KBM-7 (cell line): ENCODE measurements at places on chromosomes 12 and 14.
A peak's percentile ranks its signal among the peaks of the same experiment; 100 is the strongest.

DNA sequence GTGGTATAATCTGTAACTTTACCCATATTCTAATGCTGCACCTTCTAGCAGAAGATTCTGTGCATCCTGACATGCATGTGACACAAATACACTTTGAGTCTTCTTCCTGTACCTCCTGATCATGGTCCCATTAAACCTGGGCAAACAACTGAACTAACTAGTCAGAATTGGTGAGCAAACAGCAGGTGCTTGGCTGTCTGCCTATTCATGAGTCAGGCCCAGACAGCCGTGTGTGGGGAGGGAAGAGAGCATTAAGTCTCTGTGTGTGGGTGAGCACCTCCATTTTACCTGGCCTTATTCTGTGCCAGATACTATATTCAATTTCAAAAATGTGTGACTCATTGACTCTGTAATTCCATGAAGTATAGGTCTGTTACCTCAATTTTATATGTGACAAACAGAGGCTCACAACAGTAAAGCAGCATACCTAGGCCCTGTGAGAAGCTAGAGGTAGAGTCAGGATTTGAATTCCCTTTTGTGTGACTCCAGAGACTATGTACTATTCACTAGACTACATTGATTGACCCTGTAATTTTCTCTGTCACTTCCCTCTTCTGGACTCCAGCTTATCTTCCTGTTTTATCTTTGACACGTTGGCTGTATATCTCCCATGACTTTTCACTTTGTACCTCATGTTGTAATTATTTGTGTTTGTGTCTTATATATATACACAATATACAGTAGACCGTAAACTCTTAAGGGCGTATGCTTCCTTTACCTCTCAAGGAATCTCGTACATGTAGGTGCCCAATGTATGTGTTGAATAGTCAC, 32.2 kb downstream of the SUSD6 start:
- peak; percentile 57 for DNase-seq

- DNase-seq = no peak
These were observed 768.2 kb upstream of the ALG10B start for GRCh38 chr12:37548266-37548805.

GRCh38 chr14:68788275-68788995, 4.4 kb downstream of the ZFP36L1 start:
- no peak for DNase-seq

- peak; percentile 67 for DNase-seq
These were observed 81.8 kb downstream of the EMP1 start for GRCh38 chr12:13278249-13278787.

DNA sequence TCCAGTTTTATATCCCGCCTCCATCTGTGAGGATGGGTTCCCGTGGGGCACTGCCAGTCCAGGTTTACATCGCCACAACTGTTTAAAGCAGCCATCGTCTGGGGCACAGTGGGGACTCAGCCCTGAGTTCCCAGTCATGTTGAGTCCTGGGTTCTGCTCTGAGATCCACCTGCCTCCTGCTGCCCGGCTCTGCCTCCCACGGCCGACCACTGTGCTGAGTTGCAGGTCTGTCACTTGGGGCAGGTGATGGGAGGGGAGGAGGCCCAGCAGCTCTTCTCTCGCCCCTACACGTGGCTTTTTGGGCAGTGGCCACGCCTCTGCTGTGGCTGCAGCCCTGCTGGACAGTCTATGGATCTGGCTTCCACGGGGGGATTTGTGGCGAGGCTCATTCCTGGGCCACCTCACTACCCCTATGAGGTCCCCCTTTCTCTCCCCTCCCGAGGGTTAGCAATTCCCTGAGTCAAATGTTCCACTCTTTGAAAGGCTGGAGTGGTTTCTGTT, 143.0 kb downstream of the ADGRD1 start:
- DNase-seq = no peak

DNA sequence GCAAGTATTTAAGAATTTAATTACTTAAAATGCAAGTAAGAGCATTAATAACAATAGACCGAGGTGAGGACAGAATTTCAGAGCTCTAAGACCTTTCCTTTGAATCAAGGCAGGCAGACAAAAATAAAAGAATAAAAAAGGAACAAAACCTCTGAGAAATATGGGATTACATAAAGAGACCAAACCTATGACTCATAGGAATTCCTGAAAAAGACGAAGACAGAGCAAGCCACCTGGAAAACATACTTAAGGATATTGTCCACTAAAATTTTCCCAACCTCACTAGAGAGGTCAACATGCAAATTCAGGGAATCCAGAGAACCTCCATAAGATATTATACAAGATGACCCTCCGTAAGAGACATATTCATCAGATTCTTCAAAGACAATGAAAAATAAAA, 325.1 kb downstream of the AEBP2 start:
- no peak for DNase-seq

DNA sequence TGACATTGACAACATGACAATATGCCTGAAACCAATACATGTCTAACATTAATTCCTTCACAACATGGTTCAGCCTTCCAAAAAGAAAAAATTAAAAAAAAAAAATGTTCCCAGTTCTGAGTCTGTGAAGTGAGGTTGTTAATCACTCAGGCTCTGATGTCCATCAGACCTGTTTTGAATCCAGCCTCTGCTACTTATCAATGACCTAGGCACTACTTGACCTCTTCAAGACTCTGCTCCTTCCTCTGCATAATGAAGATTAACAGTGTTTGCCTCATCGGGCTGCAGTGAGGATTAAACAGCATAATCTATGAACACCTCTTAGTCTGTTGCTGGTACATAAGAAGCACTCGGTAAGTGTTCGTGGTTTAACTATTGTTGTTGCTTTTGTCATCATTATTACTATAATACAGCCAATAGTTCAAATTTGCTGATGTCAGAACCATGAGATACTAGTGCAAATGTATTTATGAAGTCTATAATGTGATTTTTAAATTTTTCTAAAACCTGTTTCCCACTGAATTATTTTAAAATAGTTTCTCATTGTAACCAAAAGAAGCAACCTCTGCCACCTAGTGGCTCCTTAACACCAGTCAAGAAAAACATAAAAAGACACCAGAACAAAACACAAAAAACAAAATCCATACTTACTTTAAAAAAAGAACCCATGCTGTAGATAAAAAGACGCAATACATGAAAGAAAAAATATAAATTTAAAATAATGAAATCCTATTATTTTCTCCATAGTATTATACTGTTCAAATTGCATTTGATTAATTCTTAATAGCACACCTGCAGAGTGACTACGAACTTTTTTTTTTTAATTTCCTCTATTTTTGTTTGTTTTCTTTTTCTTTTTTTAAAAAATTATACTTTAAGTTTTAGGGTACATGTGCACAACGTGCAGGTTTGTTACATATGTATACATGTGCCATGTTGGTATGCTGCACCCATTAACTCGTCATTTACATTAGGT, 20.3 kb upstream of the TMX1 start:
- DNase-seq = peak; percentile 45

DNA sequence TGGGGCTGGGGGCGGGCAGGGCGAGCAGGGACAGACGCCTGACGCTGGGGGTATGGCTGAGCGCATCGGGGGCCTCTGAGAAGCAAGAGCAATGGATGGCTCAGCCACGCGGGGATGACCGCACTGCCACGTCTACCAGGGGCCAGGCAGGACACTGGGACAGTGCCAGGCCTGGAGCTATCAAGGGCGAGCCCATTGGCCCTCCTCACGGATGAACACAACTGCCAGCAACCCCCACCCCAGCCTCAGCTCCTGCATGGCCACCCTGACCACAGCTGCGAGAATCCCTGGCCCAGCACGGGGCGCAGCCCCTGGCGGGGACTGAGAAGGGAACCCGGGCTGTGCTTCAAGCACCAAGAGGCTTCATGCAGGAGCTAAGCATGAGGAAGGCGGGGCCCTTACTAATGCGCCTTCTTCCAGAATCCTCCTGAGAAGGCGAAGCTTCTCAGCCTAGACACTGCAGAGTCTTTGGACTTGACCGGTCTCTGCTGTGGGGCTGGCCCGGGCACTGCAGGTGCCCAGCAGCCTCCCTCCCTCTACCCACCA, 9.5 kb downstream of the ARL6IP4 start:
- DNase-seq = no peak

DNA sequence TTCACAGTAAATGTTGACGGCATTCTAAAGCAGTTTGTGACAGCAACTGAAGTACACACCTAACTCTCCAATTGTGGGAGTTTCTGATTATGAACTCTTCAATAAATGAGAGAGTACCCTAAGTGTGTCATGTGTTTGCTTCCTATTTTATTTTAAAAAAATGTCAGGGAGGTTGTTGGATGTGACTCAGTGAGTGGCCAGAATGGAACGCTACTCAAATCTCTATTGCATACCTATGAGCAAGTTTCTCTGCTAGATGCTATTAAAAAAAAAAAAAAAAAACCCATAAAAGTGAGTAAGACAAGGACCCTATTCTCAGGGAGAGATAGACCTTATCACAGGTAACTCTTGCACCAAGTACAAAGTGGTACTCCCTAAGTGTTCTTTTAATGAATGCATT, 256.6 kb downstream of the BTG1 start:
- DNase-seq = no peak

DNA sequence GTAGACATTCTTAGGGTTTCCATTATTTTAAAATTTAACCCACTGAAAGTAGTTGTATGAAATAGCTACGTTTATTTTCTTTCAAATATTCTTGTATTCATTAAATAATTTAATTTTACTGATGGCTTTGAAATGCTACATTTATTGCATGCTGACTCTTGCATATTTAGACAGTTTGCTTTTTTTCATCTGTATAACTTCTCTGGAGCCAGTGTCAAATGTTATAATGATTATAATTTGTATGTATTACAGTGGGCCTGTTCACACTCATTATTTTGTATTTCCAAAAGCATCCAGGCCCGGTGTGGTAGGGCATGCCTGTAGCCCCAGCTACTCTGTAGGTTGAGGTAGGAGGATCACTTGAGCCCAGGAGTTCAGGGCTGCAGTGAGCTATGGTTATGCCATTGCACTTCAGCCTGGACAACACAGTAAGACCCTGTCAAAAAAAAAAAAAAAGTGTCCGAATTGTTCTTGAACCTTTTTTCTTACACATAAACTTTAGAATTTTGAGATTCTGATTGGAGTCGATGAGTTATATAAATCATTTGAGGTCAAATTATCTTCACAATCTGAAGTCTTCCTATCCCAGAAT, 905 bp downstream of the ZNF84 start:
- DNase-seq = peak; percentile 28

DNA sequence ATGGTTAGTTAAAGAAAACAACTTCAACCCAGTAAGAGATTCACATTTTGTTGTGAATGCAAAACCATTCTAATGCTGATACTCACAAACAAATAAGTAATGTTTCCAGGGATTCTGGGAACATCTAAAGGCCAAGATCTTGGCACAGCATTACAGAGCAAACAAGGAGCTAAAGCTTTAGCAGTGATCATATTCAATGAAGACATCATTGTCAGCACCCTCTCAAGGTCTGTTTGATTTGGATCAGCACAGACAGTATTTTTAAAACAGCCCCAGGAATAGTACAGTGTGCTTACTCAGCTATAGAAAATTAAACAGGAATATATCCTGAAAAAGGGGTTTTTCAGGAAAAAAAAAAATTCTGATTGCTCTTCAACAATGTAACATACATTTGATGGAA, 71.4 kb downstream of the TMEM260 start:
- DNase-seq = no peak

DNA sequence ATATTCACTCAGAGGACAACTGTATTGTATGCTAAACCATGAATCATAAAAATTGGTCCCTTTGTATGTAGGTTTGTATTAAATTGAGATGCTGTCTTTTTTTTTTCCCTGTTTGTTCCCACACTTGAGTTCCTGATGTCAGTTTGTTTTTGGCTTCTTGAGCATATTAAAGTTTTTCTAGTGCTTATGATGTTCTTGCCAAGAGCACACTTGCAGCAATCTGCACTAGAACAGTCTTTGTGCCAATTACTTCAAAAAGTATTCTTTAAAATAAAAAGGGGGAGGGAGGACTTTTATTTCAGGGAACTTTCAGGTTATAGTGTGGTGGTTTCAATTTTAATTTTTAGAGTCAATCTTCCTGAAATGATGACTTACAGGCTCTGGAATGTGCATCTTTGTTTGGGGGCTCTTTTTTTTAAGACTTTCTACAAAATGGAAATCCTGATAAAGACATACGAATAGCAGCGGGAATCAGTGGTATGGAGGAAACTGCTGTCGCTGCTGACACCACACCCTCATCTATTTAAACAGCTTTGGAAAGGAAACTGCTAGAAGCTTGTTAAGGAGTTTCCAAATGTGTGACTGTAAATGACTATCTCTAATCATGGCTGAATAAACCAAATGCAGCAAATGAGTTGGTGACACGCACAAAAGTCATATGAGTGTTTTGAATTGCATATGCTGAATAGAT, 188.6 kb downstream of the EGLN3 start:
- DNase-seq = no peak

DNA sequence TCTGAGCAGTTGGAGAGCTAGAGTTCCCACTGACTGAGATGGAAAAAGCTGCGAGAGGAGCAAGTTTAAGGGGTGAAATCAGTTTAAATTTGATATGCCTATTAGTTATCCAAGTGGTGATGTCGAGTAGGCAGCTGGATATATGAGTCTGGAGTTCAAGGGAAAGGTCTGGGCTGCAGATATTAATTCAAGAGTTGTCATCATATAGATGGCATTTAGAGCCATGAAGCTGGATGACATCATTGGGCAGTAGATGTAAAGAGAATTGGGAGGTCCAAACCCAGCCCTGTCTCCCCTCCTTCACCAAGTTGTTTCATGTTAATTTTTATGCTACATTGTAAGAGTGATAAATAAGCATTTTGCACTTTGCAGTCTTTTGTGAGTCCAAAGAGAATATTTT, 898.1 kb downstream of the GALC start:
- no peak for DNase-seq

DNA sequence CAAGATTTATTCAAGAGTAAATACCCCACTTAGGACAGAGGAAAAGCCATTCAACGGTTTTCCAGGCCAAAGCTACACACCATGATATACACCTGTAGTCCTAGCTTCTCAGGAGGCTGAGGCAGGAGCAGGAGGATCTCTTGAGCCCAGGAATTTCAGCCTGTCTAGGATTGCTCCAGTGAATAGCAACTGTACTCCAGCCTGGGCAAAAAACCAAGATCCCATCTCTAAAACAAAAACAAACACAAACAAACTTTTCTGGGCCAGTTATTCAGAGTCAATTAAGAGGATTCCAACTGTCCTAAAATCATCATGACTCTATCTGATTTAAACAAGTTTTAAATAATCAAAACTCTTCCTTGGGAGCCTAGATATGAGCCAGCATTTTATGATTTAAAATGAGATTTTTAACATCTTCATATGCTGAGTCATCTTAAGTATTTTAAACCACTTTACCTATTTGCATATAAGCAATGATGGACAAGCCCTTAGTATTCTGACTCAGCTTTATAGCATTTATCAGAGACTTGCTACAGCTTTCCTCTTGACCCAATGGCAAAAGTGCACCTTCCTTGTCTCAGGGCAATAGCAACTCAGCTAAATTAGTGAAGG, 77.1 kb downstream of the KCNMB4 start:
- DNase-seq = no peak

GRCh38 chr14:59097681-59098080, 90.8 kb upstream of the DAAM1 start:
- DNase-seq = no peak
